ENCODE measurements at places on chromosomes 7 and 10.

DNA sequence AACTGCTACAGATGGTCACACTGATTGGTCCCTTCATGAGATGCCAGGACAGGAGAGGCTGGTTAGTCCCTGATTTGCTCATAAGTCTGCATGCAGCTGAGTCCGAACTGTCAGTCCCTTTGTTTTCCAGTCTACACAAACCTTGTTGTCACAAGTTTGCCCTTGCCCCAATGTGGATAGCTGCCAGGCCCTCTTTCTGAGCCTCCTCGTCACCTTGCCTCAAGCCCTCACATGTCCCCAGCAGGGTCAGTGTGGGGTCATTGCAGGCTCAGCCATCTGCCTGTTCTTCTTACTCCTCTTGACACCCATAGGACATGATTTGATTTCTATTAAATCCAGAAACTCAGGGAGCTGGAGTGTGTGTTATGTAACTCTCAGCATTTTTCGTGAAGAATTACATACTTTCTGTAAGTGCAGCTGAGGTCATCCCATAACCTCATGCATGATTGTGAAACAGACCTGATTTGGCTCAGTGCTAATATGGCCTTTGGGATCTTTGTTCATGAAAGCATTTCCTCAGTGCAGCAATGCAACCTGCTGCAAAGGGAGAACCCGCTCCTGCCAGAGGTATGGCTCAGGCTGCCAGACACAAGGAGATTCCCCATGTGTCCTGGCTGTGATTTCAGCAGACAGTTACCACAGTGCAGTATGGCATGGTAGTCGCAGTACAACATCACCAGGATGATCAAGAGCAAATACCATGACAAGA lies 70.0 kb upstream of the ZMIZ2 start:
- DNase-seq: no peak

DNA sequence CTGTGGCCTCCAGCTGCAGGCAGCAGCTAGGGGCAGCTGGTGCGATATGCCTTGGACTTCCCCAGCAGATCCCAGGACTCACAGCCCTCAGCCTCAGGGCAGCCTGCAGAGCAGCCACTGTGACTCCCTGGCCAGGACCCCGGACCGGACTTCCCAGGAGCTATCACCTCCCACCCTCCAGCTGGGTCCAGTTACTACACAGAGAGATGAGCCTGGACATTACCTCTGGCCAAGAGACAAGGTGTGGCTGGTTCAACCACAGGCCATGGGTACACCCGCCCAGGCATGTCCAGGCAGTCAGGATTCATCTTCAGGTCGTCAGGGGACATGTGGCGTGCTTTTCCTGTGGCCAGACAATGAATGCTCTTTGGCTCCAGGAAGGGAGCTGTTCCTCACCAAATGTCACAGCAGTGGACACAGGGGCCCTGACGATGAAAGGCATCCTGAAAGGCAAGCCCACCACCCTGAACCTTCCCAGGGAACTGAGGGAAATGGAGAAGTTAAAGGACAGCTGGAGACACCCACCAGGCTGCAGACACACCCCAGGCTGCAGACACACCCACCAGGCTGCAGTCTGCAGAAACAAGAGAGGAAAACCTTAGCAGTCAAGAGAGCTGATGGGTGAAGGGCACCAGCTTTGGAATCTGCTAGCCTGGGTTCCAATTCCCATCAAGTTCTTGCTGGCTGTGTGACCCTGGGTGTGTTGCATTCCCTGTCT lies 25.8 kb upstream of the NANOS1 start:
- DNase-seq: no peak

- DNase-seq: no peak
Measured at GRCh38 chr7:43485580-43485979, 97.3 kb upstream of the STK17A start.

DNA sequence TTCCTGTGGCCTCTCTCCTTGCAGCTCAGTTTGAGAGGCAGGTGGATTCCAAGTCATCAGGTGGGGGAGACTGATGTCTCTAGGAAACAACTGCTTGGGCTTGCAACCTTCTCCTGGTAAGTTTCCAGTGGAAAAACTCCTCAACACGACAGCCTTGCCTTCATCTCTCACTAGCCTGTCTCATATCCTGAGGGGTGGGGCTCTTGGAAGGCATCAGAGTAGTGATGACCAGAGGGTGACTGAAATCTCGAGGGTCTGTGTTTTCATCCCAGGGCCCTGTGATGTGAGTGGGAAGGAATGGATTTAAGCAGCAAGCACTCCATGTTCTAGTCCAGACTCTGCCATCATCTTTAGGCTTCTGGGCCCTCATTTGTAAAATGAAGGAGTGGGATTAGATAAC lies 107.0 kb downstream of the NRP1 start:
- DNase-seq: no peak

DNA sequence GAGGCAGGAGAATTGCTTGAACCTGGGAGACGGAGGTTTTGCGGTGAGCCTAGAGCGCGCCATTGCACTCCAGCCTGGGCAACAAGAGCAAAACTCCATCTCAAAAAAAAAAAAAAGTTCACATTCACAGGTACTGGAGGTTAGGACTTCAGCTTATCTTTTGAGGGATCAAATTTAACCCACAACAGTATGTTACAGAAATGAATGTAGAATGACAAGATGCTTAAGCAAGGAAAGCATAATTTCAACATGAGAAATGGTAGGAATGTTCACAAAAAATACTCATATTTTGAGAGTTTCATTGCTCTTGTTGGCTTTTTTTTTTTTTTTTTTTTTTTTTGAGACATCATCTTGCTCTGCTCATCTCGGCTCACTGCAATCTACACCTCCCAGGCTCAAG lies 1.9 kb upstream of the HERC4 start:
- DNase-seq: no peak

DNA sequence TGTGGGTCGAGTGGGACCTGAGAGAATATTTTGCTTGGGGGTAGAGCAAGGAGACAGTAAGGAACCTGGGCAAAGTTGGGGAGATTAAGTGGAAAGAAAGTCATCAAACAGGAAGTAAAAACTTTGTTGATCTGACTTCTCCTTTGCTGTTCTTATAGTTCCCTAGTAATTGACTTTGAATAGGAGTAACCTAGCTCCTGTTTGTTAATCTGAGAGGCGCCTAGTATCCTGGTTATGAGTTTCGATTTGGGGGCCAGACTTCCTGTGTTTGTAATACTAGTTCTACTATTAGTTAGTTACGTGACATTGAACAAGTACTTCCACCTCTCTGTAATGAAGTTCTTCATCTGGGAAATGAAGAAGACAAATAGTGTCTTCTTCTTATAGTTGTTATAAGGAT lies 99.1 kb downstream of the ZNF365 start:
- no peak for DNase-seq

- DNase-seq: no peak
Measured at GRCh38 chr7:80942261-80943041, 23.6 kb upstream of the SEMA3C start.

DNA sequence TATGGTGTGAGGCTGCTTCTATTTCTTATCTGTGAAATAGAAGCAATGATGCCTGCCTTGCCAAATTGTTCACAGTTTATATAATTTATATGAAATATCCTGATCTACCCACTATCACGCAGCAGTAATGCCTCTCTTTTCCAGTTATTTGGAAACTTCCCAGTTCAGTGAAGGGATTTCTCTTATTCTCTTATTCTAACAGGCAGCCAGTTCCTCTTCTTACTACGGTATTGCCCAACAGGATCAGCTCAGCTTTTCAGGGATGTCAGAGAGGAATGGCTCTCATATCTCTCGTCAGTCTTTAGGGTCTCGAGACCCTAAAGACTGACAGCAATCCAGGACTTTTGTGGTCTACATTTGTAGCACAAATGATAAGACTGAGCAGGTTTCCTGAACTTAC lies 215.6 kb downstream of the CREB5 start:
- DNase-seq: no peak

GRCh38 chr7:80848841-80849240 lies 70.0 kb downstream of the SEMA3C start:
- no peak for DNase-seq

GRCh38 chr10:132187430-132188138 lies 836 bp downstream of the DPYSL4 start:
- no peak for DNase-seq

GRCh38 chr7:117871778-117872538 lies 1.3 kb downstream of the CTTNBP2 start:
- DNase-seq: peak; percentile 47

- no peak for DNase-seq
Measured at GRCh38 chr7:128735436-128735835, 3.7 kb upstream of the CALU start.

GRCh38 chr7:22192801-22193200 lies 164.2 kb downstream of the RAPGEF5 start:
- DNase-seq: no peak

DNA sequence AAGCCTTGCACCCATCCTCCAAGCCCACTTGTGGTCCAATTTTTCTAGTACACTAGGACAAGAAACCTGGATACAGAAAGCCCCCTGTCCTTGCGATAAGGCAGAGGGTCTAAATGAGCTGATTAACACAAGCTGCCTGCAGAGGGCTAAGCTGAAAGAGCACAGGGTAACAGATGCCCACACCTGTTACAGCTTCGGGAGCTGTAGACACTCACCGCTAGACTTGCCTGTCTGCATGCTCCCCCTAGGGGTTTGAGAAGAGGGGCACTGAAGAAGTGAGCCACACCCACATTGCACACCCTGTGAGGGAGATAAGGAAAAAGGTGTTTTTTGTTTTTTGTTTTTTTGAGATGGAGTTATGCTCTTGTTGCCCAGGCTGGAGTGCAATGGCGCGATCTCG lies 386.5 kb upstream of the AUTS2 start:
- no peak for DNase-seq

DNA sequence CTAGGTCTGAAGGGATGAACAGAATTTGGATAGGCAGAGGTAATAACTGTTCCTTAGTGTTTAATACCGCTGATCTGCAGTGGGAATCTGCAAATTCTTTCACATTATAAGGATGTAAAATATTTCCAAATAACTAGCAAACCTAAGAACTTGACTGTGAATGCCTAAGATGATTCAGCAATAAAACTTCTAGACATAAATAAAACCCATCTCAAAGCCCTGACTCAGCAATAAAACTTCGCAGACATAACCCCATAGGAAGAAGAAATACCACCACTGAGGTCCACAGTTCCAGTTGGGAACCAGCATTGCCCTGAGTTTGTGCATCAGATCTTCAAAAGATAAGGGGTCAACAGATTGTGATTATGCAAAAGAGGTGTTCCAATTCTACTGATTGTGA lies 354.2 kb downstream of the GFRA1 start:
- no peak for DNase-seq

DNA sequence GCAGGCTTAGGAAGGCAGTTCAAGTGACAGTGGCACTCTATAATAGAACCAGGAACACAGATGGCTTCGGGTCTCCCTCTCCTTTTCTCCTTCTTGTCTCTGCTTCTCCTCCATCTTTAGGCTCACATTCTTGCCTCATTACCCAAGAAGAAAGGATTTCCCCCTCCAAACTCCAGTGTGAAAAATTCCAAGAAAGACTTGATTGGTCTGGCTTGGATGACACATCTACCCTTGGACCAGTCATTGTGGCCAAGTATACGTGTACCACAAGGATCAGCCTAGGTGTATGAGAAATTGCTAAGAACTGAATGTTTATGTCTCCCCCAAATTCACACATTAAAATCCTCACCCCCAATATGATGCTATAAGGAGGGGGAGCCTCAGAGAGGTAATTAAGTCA lies 53.9 kb downstream of the PRTFDC1 start:
- no peak for DNase-seq

GRCh38 chr7:120654241-120654640 lies 203.7 kb downstream of the TSPAN12 start:
- DNase-seq: no peak

- no peak for DNase-seq
Measured at GRCh38 chr7:45923818-45924217, 2.7 kb upstream of the IGFBP3 start.

DNA sequence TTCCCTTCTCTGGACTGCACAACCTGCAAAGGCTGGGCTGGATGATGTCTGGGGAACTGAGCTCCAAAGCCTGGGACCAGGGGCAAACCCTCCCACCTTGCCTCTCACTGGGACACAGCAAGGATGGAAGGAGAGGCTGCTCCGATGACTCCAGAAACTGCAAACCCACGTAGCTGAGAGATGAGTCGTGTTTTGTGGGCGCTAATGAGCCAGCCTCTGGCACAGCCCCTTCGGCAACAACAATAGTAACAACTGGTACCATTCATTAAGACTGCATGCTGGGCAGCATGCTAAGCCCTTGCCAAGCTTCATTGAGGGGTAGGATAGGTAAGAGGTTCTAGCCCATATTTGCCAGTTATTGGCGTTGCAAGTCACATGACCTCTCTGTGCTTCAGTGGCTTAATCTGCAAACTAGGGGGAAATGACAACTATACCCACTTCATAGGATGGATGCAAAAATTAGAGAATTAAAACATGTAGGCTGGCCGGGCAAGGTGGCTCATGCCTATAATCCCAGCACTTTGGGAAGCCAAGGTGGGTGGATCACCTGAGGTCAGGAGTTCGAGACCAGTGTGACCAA lies 145.9 kb downstream of the SH3PXD2A start:
- no peak for DNase-seq

DNA sequence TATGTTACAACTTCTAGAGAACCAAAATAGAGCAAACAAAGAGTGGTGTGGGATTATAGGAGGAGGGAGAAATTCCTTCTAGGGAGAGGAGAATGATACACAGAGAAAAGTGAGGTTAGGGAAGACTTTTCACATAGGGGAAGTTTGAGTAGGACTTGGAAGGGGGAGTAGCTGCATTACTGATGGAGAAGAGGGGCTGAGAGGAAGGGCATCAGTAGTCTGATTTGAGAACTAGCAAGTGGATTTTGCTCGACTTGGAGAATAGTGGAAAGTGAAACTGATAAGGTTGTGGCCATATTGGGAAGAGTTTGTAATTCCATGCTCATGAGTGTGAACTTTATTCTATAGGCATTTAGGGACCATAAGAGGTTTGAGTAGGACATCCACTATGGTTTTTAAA lies 6.1 kb downstream of the NRF1 start:
- DNase-seq: no peak

GRCh38 chr7:70710011-70710480 lies 421.9 kb upstream of the GALNT17 start:
- no peak for DNase-seq

DNA sequence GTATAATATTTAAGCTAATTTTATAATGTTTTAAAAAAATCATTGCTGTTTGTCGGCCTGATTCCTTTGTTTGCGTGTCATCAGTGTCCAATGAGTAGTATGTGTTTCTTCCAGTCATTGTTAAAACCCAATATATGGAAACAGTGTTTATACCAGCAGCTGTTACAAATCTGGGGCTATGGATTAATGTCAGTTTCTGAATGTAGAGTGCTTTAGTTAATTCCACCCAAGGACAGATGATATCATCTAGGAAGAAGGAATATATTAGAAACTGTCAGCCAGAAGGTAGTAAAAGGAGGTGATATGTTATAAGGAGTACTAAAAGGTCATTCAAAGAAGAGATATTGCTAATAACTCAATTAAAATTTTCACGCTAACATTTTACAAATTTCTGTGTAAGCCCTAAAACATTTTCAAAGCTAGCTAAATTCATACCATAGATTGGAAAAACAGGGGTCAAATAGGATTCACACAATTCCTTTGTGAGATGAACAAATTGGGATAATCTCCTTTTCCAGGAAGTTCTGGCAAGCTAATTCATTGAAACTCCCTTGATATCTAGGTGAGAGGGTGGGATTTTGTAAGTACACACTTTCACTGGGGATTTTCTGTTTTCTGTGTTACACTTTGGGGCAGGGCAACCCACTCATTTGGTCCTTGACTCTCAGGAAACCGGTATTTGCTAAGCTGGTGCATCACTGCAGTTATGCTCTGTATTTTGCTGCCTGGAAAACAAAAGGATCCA lies 448.8 kb downstream of the LRMDA start:
- no peak for DNase-seq

- DNase-seq: no peak
Measured at GRCh38 chr7:99601656-99602310, 3.7 kb downstream of the TMEM225B start.
